ENCODE measurements at places on chromosomes 4 and X.

- DNase-seq = no peak
Measured at GRCh38 chrX:57902633-57903032, 7.6 kb downstream of the ZXDA start.

GRCh38 chr4:38205261-38205660, 245.1 kb downstream of the PTTG2 start:
- DNase-seq = no peak

GRCh38 chrX:130264573-130264972, 4.1 kb downstream of the ZNF280C start:
- no peak for DNase-seq

GRCh38 chrX:70998411-70999027, 67.6 kb upstream of the SLC7A3 start:
- peak; percentile 10 for DNase-seq

DNA sequence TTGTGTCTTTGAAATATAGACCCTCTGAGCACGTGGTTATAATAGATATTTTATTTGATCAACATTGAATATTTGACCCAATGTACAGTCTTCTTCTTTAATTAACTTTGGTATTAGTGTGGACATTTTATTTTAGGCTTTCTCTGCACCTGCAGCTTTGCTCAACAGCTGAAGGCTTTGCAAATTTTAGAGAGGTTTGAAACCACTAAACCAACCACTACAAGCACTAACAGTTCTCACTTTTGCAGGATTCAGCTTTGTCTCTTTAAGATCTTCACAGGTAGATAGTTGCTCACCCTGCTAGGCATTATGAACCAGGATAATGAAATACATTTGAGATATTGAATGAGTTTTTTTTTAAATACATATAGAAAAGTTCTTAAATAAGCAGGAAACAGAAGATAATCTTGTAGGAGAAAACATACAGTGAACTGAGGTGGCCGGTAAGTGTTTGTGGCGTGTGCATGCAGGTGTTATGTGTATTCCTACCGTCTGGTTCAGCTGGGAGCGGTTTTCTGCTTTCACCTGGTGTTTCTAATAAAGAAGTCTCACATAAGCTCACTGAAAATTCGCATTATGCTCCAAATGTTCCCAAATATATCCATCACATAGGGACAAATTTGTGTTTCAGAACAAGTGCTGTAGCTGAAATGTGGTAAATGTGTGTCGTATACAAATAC, 1508.3 kb upstream of the TENM3 start:
- no peak for DNase-seq

- DNase-seq = no peak
Measured at GRCh38 chr4:120082251-120082650, 15.6 kb upstream of the MAD2L1 start.

DNA sequence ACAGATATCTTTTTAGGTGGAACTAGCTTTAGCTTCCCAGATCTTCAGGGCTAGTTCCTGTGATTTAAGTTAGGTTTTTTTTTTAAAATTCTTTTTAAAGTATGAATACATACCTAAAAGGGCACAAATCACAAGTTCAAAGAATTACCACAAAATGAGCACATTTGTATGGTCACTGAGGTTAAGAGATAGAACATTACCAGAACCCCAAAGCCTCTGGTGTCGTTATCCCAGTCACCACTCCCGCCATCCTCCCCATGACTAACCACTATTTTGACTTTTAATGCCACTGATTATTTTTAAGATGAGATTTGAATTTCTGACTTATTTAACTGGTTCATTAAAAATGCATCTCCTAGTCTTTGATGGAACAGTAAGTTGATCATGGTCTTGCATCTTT, 5.4 kb downstream of the PGK1 start:
- no peak for DNase-seq

DNA sequence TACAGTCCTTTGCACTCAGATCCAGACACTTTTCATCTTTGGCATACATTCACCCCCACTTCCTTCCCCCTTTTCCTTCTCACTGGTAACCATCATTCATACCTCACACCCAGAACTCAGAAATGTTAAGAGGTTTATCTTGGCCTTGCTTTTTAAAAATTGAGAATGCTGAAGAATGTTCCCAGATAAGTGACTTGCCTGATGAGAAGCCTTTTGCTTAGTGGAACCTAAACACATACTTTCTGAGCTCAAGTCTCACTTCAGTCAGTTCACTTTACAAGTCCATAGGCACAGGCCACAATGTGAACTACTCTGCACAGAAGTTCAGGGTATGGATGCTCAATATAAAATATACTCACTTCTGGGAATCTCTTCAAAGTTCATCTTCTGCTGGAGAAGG, 129.4 kb downstream of the GRIA3 start:
- no peak for DNase-seq

GRCh38 chr4:187128222-187128621, 404.6 kb upstream of the FAT1 start:
- DNase-seq = no peak

DNA sequence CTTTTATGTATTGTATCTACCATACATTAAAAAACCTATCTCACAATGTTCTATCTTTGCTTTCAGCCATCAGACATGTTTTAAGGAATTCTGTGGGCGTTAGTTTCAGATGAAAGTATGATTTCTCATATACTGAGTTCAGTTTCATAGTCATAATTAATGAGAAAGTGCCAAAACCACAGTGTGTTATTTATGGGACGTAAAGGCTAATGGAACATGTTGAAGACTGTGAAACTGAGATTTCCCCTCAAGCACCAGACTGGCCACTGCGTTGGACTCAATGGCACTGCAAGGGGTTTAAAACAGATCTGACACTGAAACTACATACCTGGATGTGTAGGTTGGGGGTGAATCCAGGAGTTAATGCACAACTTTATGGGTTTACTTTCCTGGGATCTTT, 32.0 kb downstream of the F8 start:
- DNase-seq = no peak

DNA sequence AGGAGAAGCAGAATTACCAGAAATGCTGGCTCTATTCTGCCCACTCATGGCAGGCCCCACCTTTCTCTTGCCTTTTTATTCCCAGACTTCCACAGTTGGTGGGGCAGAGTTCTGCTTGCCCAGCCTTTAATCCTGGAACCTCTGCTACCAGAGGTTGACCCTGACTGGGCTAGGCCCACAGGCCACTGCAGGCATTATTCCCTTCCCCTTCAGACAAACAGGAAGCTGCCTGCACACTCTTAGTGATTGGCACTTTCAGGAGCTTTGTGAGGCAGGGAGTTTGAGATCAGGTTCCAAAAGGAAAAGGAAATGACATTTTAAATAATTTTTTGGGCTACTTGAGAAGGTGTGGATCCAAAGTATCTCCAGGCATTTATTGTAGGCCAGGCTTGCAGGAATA, 18.8 kb downstream of the MSN start:
- no peak for DNase-seq

DNA sequence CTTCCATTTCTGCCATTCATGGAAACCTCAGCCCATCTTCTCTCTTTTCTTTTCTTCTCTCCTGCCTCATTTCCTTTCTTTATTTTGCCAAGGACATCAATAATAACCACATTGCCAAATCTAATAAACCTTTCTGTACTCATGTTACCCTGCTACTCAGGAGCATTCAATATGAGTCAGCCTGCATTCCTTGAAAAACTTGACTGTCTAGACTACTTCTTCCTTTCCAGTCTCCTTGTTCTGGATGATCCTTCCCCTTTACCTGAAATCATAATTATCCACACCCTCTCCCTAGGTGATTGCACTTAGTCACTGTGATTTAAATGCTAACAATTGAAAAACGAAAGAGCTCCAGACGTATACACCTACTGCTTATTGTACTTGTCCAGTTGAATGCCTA, 253.2 kb upstream of the CENPE start:
- no peak for DNase-seq

GRCh38 chrX:12874581-12874980, 7.7 kb downstream of the TLR7 start:
- DNase-seq = no peak

Measured in activated naive CD4-positive, alpha-beta T cell treated with anti-CD3 and anti-CD28 coated beads, Interleukin-2, amount 50 U/mL, for 16 hours (primary cell).